ENCODE measurements at places on chromosomes 3 and 15.

DNA sequence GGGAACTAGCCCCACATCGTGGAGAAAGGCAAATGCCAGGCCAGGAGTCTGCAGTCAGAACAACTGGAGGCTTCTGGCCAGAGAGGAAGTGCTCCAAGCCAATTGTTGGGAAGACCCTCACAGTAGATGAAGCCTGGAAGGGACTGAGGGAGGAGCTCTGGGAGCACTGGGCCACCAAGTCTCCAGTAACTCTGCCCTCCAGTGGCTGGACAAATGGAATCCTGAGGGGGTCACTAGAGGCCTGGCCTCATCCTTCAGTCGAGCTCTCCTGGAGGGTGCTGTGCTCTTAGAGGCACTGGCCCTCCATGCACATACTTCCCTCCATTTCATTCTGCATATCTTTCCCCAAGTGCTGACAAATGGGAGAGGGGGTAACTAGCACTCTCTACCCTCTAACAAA, 103.0 kb downstream of the MYLK start:
- no peak for DNase-seq

DNA sequence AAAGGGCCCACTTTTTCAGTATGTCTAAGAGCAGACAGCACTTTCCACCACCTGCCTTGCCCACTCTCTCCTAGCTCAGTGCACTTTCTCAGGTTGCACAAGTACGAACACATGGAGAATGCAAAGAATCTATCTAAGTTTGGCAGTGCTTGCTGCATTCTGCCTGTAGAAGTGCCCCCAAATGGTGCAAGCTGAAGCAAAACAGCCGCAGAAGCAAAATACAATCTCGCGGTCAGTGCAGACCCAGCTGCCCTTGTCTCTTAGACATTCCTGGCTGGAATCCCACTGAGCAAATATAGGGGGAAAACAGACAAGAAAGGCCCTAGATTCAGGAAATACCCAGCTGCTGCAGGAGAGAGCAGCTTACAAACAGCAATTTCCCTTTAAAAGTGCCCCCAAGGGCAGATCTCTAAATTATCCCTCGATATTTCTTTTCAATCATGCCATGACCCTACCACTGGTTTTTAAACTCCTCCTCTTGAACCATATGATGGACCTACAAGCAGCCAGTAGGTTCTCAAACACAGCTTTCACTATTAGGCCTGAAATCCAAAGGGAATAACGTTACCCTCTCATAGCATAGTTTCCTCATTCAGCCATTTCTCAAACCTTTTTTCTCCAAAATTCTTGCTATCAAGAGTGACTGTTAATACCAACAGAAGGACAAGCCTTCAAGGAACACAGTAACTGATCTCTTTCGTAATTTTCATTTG, 67.0 kb downstream of the TNIK start:
- DNase-seq, result no peak

GRCh38 chr15:31217566-31218270, 108.9 kb upstream of the KLF13 start:
- no peak for DNase-seq

- no peak for DNase-seq
Measured at GRCh38 chr3:131796558-131797198, 238.1 kb downstream of the CPNE4 start.

GRCh38 chr15:28043691-28044091, 55.4 kb downstream of the OCA2 start:
- DNase-seq, result no peak

DNA sequence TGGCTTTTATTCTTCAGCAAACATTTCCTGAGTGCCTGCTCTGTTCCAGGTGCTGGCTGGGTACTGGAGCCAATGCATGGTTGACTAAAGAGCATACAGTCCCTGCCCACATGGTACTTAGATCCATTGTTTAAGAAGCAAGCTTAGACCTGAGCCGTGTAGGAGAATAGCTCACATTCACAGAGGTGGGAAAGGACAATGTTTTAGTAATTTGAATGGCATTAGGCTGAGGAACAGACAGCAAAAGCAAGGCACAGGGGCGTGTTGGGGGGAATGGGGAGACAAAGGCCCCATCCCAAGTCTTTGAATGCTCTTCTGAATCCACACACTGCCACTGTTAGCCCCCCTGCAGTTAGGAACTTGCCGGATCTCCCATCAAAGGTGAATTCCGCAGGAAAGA, 388.2 kb upstream of the RGMA start:
- no peak for DNase-seq

GRCh38 chr3:8365541-8365940, 136.1 kb upstream of the LMCD1 start:
- no peak for DNase-seq

GRCh38 chr15:72086920-72087648, 30.9 kb downstream of the MYO9A start:
- no peak for DNase-seq

- DNase-seq, result no peak
Measured at GRCh38 chr3:105537371-105538080, 170.8 kb downstream of the ALCAM start.

DNA sequence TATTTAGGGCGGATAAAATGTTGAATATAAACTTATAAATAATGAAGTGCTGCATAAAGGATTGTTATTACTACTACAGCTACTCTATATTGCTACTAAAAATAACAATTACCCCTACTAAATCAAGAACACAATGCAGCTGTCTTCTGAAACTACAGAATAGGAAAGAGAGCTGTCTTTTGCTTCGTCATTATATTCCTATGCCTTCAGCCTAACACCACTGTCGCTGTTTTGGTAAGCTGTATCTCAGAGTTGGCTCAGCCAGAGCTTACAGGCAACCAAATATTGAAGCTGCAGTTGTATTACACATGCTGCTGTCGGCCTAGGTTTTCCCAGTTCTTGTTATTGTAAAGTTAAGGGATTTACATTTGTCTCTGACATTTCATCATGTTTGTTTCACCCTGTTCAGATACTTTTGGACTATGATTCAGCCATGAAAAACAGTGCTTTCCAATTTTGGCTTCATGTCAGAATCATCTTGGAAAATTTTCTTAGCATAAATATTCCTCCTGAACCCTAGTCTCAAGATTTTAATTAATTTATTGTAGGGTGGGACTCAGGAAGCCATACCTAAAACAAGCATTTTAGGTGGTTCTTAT, 31.3 kb upstream of the LPP start:
- DNase-seq, result no peak

- DNase-seq, result no peak
Measured at GRCh38 chr15:90812171-90812957, 56.0 kb upstream of the FURIN start.

DNA sequence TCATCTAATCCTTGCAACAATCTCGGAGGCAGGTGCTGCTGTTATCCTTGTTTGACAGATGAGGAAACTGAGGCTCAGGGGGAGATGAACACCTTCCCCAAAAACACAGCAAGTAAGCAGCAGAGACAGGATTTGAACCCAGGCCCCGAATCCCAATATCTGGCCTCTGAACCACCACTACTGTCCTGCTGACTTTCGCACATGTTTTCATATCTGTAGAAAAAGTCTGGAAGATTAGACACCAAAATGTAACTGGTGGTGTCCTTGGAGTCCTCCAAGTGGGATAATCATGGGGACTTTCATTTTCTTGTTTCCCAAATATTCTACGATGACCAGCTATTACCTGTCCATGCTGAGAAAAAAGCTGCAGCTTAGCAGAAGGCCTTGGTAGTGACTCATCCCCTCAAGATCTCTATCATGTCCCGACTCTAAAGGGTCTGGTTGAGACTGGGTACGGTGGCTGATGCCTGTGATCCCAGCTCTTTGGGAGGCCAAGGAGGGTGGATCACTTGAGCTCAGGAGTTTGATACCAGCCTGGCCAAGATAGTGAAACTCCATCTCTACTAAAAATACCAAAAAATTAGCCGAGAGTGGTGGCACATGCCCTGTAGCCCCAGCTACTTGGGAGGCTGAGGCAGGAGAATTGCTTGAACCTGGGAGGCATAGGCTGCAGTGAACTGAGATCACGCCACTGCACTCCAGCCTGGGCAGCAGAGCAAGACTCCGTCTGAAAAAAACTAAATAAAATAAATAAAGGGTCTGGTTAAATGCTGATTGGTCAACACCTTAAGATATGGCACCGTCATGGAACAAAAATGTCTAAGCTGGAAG, 8.6 kb downstream of the IRAK2 start:
- DNase-seq, result no peak

GRCh38 chr3:181860235-181860634, 148.5 kb downstream of the SOX2 start:
- DNase-seq, result no peak

GRCh38 chr15:41546851-41547786, 3.1 kb upstream of the RPAP1 start:
- no peak for DNase-seq

GRCh38 chr3:188470508-188471130, 316.7 kb downstream of the LPP start:
- no peak for DNase-seq

- no peak for DNase-seq
Measured at GRCh38 chr3:82596805-82597204, 835.4 kb upstream of the GBE1 start.

GRCh38 chr3:48896936-48897335, 1.7 kb downstream of the SLC25A20 start:
- DNase-seq, result no peak

DNA sequence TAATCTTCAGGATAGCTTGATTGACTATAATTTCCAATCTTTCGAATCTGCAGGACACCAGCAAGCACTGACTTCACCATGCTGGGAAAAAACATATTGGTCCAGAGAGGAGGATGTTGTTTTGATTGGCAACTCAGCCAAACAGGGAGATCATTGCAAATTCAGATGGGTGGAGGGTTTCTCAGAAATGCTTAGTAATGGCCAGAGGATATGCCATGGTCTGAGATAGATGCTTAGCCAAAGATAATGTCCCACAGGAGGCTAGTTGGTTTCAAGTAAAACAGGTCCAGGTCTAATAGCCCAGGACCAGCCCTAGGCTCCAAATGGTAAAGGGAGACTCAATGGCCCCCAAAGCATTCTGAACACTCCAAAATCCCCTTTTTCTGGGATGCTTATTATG, 46.7 kb upstream of the CCDC80 start:
- DNase-seq, result no peak

DNA sequence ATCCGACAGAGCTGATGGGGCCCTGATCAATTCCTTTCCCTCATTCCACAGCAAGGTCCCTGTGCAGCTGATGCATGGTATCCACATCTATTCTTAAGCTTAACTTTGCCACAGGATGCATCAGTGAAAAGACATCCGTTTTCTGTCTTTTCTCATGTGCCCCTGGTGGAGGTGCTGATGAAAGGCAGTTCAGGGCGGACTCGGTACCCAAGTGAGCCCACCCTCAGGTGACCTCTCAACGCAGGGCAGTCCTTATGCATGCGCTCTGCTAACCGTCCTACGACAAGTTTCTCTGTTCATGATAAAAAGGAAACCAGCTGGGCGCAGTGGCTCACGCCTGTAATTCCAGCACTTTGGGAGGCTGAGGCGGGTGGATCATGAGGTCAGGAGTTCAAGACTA, 251.4 kb downstream of the ADAMTS17 start:
- no peak for DNase-seq

DNA sequence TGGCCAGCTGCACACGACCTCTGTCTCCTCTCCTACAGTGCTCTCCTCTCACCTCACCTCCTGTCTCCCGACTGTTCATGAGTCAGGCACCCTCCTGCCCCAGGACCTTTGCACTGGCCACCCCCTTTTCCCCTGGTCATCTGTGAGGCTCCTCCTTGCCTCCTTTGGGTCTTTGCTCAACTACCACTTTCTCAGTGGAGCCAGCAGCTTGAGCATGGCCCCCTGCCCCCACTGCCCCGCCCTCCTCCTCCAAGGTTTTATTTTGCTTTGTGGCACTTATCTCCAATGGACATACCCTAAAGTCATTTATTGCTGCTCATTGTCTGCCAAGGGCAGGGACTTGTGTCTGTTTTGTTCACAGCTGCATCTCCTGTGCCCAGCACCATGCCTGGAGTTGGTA, 64.3 kb downstream of the MGLL start:
- no peak for DNase-seq

GRCh38 chr3:9121366-9122001, 128.0 kb downstream of the SRGAP3 start:
- DNase-seq, result no peak

DNA sequence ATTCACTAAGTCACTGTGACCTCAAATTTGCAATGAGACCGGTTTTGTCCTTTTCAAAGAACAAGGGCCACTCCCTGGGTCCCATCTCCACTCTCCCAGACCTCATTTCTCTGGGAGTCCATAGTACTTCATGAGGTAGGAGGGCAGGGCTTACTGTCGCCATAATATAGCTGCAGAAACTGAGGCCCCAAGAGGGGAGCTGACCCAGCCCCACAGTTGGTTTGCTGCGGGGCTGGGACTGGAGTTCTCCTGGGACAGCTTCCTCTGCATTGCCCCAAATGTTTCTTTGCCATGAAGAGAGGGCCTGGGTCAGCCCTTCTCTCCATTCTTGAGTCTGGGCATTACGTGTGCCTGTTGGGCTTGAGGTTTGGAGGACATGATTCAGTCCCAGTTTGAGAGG, 60.1 kb downstream of the ITGA11 start:
- DNase-seq, result no peak

DNA sequence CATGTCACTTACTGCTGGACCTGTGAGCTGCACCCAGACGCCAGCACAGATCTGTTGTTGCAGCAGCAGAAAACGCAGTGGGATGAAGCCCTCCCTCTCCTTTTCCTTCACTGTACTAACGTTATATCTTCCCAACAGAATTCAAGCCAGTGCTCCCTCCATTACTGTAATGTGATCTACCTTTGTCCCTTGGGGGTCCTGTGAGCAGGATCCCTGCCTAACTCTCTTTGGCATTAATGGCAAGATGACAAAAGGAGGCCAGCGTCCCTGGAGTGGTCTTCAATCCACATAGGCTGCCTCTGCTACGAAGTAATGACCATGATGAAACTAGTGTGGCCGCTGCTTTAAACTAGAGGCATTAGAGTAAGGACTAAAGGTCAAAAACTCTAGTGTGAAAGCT, 69.3 kb upstream of the SOX14 start:
- DNase-seq, result no peak

DNA sequence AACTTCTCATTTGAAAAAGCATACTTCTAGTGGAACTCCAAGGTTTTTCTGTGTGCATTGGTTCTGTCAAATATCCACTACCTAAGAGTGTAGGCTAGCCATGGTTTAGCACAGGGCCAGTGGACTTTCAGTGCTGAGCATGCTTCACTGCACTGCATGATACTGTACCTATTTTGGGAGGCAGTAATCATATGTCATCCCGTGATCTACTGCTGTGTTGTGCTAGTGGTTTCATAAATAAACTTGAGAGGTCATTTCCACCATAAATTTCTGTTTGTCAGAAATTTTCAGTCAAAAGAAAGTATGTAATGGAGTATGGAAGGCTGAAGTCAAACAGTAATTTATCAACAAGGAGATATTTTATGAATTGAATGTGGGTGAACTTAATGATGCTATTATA, 203.6 kb downstream of the ROBO1 start:
- no peak for DNase-seq
